ENCODE measurements at places on chromosomes 1 and 21.

- H3K4me1 ChIP-seq, result no peaks in the 10 kb centered on the region
- H3K36me3 ChIP-seq, result no peaks in the 10 kb centered on the region
- H3K4me3 ChIP-seq, result no peak overlapping the region
- no peaks in the 10 kb centered on the region for H3K27me3 ChIP-seq
Measured at GRCh38 chr1:145944532-145944931, 13.3 kb downstream of the LIX1L start.

- H3K4me3 ChIP-seq, result no peak overlapping the region
- no peaks in the 10 kb centered on the region for H3K4me1 ChIP-seq
- H3K27me3 ChIP-seq, result no peaks in the 10 kb centered on the region
- no peak overlapping the region for H3K27ac ChIP-seq
Measured at GRCh38 chr1:77732090-77732489, 27.6 kb downstream of the USP33 start.

DNA sequence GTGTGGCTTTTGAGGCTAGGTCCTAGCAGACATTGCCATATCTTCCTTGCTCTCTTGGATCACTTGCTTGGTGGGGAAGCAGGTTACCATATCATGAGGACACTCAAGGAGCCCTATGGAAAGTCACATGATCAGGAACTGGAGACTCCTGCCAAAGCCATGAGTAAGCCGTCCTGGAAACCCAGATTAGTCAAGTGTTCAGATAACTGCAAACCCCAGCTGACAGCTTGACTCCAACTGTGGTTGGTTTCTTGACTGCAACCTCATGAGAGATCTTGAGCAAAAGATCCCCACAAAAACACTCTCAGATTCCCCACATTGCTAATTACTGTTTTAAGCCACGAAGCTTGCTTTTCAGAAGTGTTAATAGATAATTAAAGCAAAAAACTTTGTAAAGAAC is 58.6 kb downstream of the CACNA1E start:
- DNase-seq, result no peak
- no peak overlapping the region for H3K27ac ChIP-seq
- no peaks in the 10 kb centered on the region for H3K36me3 ChIP-seq
- no peak overlapping the region for H3K4me3 ChIP-seq
- H3K4me1 ChIP-seq, result no peaks in the 10 kb centered on the region
- H3K27me3 ChIP-seq, result peaks cover 2% of the 10 kb centered on the region

DNA sequence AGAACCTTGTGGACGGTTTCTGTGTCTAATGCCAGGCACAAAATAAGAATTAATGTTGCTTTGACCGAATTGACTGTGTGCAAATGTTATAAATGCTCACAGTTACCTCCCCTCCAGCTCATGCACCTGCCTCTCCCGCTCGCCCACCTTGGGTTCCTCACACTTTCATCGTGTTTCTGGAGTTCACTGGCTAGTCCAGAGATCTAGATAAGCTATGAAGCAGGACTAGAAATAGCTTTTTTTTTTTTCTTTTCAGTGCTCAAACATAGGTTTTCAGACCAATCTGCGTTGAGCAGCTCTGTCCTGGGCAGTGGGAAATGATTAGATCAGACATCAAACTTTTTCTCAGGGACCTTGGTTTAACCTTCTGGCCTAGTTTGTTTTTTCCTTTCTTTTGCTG is 11.1 kb downstream of the TENT5C start:
- no peak overlapping the region for H3K27ac ChIP-seq
- H3K36me3 ChIP-seq, result no peaks in the 10 kb centered on the region
- H3K27me3 ChIP-seq, result no peaks in the 10 kb centered on the region
- DNase-seq, result no peak
- peaks cover 28% of the 10 kb centered on the region for H3K4me1 ChIP-seq
- H3K4me3 ChIP-seq, result no peak overlapping the region

DNA sequence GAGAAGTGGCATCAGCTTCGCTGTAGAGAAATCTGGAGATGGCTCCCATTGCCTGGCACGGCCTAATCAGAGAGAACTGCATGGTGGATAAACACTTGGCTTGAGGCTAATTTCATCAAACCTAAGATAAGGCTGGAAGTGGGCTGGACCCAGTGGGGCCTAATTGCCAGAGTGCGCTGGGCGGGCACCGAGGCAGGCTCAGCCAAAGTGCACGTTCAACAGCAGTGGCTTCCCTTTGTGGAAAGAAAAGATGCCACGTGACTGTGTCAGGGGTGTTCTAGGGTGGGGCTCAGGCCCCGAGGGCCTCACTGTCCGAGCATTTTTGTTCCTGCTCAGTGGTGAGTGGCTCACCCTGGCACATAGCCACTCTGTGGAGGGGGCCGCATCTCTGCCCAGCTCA is 5.8 kb downstream of the PLCH2 start:
- no peaks in the 10 kb centered on the region for H3K36me3 ChIP-seq
- no peak for DNase-seq
- H3K4me3 ChIP-seq, result no peak overlapping the region
